ENCODE measurements at places on chromosomes 16 and 17.

GRCh38 chr17:75843577-75844529, at the start of gene UNC13D:
Gene UNC13D, minus strand, starts transcription at chr17:75844404. Its CDS starts 67 bp downstream, at chr17:75844337.
- DNase-seq: peak; percentile 71

DNA sequence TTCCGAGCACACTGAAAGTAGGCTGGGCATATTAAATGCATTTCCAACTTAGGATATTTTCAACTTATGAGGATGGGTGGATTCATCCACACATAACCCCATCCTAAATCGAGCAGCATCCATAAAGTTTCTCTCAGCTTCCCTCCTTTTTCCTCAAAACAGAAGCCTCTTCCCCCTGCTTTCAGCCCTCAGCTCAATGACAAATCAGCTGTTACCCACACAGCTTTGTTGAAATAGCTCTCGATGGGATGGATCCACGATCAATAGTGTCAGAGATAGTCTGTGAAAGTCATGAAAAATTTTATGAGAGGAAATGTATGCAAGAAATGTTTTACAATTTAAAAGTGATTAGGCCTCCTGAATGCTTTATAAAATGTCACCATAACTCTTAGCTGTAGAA, 2.5 kb downstream of the DHX33 start:
- no peak for DNase-seq

DNA sequence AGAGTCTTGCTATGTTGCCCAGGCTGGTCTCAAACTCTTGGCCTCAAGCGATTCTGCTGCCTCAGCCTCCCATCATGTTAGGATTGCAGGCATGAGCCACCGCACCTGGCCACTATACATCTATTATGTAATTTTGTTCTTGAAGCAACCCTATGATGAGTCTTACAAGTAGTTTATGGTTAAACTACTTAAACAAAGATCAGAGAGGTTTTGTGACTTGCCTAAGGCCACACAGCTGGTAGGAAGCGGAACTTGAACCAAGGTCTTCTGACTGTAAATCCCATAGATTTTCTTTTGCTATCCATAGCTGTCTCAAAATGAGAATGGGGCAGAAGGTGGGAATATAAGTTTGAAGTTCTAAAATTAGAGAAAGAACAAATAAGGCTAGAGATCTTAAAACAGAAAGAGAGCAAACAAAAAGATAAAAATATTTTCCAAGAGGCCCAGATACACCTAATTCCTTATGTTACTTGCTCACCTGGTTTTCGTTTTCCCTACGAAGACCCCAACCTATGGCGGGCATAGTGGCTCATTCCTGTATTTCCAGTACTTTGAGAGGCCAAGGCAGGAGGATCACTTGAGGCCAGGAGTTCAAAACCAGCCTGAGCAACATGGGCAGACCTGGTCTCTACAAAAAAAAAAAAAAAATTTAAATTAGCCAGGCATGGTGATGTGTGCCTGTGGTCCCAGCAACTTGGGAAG, 32.4 kb downstream of the VWA3A start:
- no peak for DNase-seq

DNA sequence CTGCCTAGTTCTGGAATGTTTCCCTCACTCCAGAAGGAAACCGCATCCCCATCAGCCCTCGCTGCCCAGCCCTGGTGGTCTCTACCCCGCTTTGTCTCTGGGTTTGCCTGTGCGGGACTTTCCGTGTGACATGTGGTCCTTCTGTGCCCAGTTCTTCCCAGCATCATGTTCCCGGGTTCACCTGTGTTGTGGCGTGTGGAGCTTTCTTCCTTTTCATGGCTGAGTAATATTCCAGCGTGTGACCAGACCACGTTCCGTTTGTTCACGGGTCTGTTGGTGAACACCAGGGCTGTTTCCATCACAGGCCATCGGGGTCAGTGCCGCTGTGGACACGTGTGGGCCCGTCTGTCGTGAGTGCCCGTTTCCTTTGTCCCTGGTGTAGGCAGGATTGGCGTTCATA, 32.1 kb downstream of the CACNA1H start:
- DNase-seq: no peak

DNA sequence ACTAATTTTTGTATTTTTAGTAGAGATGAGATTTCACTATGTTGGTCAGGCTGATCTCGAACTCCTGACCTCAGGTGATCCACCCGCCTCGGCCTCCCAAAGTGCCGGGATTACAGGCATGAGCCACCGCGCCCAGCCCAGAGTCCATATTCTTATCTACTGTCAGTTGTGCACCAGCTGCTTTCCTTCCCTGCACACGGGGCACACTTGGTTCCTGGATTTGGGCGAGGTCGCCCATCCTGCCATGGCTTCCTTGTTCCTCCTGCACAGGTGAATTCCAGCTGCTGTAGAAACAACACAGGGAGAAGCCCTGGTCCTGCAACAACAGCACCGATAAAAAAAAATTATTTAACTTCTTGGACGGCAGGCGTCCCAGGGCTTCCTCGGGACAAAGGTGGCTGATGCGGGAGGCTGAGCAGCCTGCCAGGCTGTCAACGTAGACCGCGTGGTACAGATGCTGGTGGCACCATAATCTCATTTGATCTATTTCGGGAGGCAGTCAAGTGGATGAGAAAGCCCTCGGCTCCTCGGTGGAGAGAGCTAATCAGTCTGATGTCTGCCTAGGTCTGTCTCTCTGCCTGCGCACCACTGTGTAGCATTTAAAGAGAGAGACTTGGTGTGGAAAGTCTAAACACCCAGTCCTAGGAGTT, 19.1 kb downstream of the RGS9 start:
- DNase-seq: no peak

DNA sequence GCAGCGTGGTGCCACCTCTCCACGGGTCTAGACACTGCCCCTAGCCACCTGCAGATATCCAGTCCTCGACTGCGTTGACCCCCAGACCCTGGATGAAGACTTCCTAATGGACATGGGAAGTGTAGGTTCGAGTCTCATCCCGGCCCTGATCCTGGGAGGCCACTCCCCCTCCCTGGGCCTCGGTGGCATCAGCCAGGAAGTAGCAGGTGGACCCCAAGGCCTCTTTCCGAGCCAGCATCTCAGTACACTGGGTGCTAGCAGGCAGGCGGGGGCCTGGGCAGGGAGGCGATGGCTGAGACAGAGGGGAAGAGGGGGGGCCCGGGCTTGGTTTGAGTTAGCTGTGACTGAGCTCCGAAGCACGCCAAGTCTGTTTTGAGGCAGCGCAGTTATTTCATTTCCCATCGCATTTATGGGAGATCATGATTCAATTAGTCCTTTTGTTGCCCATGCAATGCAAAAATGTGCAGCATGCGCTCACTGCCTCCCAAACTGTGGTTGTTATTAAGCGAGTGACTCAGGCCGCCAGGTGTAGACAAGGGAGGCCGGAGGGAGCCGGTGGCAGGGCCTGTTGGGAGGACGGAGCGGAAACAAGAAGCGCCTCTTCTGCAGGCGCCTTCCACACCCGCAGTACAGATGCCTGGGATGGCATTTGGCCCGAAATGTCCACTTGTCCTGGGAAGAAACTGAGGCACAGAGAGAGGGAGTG, 25.3 kb upstream of the ZNF469 start:
- no peak for DNase-seq

- no peak for DNase-seq
These were observed 790.8 kb upstream of the SOX9 start for GRCh38 chr17:71330099-71330375.

GRCh38 chr17:78322327-78322857, 37.5 kb downstream of the SOCS3 start:
- DNase-seq: no peak

GRCh38 chr17:43891851-43892646, 15.3 kb downstream of the MPP2 start:
- no peak for DNase-seq

- DNase-seq: peak; percentile 57
These were observed 102.6 kb downstream of the ZNF778 start for GRCh38 chr16:89319886-89320781.

DNA sequence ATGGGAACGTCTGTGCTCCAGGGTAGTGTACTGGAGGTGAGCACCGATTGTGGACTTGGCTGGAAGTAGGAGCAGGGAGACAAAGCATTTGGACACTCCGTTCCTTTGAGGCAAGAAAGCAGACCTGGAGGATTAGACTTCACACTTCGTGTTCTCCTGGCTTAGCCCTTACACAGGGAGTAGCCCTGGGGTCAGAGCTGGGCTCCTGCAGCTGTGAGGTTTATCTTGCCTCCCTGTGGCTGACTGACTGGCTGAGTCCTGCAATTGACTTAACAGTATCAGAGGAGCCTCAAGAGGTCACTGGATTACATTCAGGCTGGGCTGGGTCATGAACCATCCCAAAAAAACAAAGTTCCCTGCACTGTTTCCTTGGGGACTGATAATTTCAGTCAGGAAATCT, 37.1 kb downstream of the MPRIP start:
- DNase-seq: no peak

DNA sequence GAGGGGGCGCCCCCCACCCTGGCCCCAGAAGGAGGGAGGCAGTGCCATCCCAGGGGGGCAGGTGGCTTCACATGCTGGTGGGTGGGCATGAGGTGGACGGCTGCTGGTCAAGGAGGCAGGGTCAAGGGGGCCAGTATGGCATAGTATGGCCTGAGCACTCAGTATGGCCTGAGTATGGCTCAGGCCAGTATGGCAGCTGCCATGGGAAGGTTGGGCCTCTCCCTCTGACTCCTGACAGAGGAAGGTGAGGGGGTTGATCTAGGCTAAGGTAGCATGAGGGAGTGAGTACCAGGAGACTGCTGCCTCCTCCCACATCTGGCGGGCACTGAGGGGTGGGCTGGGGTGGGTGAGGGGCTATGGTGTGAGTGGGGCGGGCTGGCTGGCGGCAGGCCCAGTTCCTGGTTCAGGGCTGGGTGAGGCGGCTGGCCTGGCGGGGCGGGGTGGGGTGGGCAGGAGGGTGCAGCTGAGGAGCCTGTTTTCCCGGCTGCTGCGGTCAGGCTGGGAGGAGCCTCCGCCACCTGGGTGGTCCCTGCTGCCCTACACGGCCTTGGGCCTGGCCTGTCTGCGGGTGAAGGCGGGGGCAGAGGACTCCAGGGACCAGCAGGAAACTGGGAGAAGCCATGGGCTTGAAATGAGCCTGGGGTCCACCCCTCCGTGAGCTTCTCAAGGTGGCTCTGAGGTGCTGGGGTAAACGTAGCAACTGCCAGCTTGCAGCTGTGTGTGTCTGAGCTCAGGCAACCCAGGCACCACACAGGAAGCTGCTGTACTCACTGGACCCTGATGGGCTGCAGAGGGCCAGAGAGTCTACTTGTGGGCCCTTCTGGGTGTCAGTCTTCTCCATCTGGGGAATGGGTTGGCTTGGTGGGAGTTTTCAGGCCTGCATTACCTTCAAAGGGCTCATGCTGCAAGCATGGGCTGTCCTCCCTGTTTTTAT, 57.0 kb downstream of the RAI1 start:
- DNase-seq: no peak

GRCh38 chr16:4593086-4593485, 21.6 kb downstream of the UBALD1 start:
- DNase-seq: no peak

- DNase-seq: no peak
These were observed 67.4 kb downstream of the SNX11 start for GRCh38 chr17:48174833-48175523.

DNA sequence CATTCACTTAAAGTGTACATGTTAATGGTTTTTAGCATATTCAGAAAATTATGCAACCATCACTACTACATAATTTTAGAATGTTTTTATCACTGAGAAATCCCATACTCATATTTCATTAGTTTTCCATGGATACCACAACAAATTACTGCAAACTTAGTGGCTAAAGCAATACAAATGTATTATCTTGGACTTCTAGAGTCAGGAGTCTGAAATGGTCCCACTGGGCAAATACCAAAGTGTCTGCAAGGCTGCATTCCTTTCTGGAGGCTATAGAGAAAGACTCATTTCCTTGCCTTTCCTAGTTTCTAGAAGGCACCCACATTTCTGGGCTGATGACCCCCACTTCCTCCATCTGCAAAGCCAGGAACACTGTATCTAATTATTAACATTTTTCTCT, 16.9 kb upstream of the GNAO1 start:
- DNase-seq: no peak

GRCh38 chr17:58357312-58358297, 5.6 kb upstream of the SUPT4H1 start:
- DNase-seq: no peak

GRCh38 chr16:56409195-56409594, 16.1 kb downstream of the AMFR start:
- DNase-seq: no peak

DNA sequence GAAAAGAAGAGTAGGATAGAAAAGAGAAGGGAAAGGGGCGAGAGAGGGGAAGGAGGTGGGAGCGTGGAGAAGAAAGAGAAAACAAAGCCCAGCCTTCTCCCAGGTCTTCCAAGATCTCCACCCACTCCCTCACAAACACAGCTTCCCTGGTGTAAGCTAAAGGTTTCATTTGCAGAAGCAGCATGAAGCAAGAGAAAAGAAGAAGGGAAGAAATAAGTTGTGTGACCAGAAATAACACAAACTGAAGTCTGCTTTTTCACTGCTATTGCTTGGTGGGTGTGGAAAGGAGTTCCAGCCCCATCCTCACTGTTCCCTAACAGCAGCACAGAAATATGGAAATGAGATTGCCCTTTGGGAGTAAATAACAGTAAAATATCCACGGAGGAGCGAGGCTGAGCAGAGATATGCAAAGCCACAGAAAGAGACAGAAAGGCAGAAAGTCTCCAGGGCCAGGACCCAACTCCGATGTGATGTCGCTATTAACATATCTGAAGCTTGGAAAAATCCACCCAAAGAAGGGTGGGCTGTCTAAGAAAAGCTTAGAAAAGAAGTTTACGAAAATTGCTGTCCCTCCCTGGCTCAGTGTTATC, 10.3 kb upstream of the GAS7 start:
- DNase-seq: no peak
